ENCODE measurements at places on chromosomes 3 and 15.

DNA sequence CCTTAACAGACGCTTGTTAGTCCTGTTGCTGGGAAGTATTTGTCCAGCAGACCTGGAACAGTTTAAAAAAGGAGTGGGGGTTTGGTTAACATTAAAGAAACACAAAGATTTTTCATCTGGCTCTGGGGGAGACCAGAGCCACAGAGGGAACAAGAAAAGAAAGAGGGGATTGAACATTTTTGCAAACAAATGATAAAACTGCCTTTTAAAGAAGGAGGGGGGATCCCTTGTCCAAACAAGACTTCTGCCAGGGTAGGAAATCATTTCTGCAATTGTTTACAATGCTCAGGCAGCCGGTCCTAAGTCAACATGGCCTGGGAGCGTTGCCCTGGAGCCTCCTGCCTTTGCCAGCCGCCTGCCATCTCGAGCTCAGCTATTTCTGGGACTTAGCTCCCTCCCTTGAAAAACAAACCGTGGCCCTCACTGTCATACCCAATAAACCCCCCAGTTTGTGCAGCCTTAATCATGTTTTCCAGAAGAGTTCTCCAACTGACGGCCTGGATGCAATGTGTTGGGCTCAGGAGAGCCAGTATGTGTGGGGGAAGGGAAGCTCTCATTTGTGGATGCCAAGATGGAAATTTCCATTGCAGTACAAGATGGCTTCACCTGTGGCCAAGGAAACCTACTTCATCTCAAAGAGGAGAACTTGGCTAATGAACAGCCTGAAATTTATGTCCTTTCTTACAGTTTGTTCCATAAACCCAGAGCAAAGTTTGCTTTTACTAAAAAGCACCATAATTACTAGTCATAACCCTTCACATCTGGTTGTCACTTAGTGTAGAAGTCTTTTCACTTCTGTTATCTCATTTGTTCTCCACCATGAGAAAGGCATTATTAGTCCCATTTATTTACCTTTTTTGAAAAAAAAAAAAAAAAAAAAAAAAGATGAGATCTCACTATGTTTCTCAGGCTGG, 75.9 kb upstream of the RNU6-1 start:
- DNase-seq: peak; percentile 88

DNA sequence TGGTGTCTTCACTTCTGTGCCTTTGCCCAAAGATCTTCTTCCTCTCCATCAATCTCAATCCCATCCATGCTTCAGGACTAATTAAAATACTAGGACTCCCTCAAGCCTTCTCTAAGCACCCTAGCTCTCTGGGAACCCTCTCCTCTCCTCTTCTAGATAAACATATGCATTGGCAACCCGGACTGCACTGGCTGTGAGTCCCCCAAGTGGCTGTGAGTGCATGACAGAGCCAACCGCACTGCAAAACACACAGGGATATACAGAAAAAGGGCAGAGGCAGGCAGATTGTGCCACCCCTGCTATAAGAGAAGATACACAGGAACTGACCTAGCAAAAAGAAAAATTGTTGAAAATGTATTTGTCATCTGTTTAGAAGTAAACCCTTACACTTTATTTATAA, 457.1 kb downstream of the MFSD1 start:
- DNase-seq: no peak

DNA sequence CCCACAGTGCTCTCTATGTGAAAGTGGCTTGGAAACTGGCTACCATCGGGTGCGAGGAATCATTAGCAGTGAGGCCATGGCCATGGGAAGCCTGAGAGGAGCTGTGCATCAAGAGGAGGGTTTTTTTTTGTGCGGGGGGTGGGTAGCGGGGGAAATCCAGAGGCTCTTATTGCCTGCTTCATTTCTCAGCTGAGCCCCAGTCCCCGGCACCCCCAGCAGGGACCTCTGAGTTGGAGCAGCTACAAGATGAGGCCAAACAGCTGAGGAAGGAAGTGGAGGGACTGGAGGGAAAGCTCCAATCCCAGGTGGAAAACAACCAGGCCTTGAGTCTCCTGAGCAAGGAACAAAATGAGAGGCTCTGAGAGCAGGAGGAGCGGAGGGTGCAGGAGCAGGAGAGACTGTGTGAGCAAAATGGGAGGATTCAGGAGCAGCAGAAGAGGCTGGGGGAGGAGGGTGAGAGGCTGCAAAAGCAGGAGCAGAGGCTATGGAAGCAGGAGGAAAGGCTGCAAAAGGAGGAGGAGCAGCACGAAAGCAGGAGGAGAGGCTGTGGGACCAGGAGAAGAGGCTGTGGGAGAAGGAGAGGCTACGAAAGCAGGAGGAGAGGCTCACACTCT, 76.7 kb downstream of the ADAMTS7 start:
- no peak for DNase-seq

DNA sequence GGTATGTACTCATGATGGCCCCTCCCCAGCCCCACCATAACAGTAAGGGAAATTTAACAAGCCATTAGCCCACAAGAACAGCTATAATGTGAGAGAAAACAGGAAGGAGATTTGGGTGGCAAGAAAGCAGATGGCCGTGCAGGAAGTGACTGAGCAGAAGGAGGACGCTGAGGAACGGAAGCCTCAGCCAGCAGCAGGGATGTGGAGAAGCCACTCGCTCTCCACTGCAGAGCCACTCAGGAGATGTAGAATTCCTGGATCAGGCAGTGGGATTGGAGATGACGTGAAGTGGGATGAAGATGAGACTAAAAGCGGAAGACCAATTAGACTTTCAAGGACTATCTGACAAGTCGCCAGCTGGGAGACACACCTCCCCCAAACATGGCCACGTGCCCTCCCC, 31.2 kb downstream of the PRR23E start:
- DNase-seq: no peak

DNA sequence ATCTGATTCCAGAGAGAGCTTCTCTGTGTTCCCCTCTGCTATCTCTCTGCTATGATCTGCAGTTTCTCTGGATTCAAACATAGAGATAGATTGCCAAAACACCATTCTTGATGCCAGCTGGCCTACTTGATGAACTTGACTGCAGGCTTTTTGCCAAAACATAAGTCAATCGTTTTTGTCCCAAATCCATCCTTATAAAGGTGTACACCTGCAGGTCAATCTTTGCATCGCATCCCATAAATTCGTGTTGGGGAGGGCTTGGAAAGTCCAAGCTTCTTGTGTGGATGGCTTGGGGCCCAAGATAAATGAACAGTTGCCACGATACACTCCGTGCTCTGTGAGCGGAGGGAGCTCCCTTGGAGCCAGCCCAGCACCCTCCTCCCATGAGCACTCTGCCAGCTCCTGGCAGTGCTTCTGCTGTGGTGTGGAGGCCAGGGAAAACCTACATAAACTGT, 2.7 kb downstream of the CERS3 start:
- no peak for DNase-seq

- DNase-seq: no peak
Observed at GRCh38 chr3:168117059-168117458, 21.3 kb upstream of the GOLIM4 start.

GRCh38 chr3:106542101-106542769, 673.4 kb upstream of the CBLB start:
- DNase-seq: no peak

DNA sequence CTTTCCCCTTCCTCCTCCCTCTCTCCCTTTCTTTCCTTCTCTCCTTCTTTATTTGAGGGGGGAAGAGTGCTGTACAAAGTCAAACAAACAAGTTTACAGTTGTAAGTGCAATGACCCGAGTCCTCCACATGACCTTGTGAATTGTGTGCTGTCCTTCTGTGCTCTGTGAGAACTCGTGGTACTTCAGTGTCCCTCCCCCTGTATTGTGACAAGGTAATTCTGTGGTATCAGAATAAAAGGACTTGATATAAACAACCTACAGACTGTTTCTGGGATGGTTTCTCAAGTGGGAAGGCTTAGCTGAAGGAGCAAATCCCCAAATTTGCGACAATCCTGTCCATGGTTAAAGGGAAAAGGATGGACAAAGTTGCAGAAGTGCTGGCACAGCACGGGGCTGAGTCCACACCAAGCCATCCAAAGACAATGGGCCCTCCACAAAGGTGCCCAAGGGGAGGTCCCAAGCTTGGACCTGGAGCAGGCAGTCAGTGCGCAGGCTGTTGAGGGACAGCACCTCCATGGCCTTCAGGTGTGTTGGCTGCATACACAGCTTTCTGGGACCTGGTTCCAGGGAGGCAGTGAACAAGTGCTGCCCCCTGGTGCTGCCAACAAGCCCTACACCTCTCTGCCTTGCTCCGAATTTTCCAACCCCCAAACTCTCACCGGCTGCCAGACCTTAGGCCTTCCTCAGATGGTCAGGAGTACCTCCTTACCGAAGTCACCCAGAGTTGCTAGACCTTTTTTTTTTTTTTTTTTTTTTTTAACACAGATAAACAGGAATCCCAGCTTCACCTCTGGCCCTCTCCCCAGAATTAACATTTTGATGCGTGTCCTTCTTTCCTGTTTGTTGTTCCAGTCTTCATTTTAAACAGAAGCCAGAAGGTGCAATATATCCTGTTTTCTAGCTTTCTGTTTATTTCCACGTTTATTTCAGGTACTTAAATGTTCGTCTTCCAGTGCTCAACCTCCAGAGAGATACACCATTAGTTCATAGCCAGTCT, 2.6 kb upstream of the APEH start:
- no peak for DNase-seq

DNA sequence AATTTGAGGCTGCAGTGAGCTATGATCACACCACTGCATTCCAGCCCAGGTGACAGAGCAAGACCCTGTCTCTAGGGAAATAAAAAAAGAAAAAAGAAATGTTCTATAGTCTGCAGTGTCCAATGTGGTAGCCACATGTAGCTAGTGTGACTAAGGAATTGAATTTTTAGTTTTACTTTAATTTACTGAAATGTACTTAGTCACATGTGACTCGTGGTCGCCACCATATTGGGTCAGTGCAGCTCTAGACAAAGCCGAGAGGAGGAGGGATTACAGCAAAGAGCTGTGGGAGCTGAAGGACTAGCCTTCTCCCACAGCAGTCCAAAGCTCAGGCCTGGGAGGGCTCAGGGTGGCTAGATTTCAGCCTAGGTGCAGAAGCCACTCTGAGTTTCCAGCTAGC, 65.9 kb upstream of the NTRK3 start:
- DNase-seq: no peak

GRCh38 chr3:80391573-80391972, 623.8 kb upstream of the ROBO1 start:
- no peak for DNase-seq

- DNase-seq: no peak
Observed at GRCh38 chr3:5411786-5412185, 224.3 kb downstream of the EDEM1 start.

- no peak for DNase-seq
Observed at GRCh38 chr3:113039546-113039945, 48.8 kb downstream of the GTPBP8 start.

DNA sequence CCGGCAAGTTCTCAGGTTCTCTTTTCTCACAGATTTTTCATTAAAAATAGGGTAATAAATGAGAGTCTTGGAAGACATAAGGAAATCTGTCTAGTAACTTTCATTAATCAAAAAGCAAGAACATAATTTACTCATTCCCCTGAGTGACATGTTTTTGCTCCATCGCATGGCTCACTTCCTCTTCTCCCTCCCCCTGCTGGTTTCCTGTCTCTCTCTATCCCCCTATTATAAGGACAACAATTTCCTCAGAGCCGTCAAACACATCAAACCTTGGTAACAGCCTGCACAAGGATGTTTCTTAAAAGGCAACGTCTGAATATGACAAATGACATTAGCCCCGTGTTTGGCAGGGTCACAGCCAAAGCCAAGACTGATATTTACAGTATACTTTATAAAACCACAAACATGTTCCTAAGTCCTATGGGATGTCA, 1149.6 kb downstream of the IGSF11 start:
- DNase-seq: peak; percentile 65

DNA sequence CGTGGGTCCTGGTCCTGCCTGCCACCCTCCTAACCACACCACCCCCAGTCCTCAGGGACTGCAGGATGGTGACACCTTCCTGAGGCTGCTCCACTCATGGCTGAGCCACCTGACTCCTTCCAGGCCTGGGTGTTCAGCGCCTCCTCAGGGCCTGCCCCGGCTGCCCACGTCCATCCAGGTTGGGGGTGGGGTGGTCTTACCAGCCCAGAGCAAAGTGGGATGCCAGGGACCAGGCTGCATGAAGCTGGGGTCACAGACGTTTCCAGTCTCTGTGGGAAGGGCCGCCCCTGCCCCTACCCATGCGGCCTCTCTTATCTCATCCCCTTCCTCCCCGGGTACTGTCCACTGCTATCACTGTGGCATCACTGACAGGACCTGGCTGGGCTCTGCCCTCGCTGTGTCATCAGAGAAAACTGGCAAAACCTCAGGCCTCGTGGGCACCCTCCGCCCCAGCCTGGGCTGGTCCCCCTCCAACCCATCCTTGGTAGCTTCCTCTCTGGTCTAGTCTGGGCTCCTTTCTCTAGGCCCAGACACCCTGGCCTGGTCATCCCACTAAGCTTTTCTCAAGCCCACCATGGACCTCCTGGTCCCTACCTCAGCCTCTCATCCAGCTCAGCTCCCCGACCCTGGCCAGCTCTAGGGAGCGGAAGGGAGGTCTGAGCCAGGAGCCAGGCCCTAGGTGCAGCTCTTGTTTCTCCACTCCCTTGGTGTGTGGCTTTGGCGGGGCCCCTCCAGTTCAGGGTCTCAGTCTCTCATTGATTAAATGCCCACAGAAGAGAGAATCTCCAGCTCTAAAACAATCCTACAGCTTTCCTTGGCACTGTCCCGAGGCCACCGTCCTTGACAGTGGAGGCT, 32.9 kb downstream of the WNT7A start:
- DNase-seq: no peak

- no peak for DNase-seq
Observed at GRCh38 chr3:183061391-183062172, 37.7 kb downstream of the MCCC1 start.

- no peak for DNase-seq
Observed at GRCh38 chr3:49669352-49669751, 4.8 kb upstream of the APEH start.

- no peak for DNase-seq
Observed at GRCh38 chr3:17573396-17573795, 169.0 kb downstream of the TBC1D5 start.

DNA sequence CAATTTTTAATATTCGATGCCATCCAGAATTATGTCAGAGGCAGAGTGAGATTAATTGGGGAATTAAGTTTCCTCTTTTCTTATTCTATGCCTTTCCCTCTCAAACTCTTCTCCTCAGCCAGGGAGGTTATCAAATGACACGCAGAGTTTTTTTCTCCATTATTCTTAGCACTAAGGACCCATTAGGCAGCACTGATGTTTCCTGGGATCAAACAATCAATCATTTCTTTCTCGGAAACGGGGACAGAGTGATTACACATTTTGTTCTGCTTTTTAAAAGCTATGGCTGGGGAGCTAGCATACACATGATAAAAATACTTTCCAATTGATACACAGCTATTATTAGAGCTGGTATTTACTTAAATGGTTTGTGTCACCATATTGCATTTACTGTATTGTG, 35.3 kb upstream of the PSMD6 start:
- DNase-seq: no peak
